ENCODE measurements at places on chromosomes 2 and 18. TPM values are rescaled to one million over a fixed set of nuclear protein-coding genes. Genes with fewer than 3 reads are reported as not detected.

The NYAP2 gene
- total RNA-seq: not detected

The PLGLB2 gene
- total RNA-seq: not detected

The PNO1 gene
- 22.5 TPM for total RNA-seq

The PDE6D gene
- 34.8 TPM for total RNA-seq

The ALPI gene
- not detected for total RNA-seq

The CD207 gene
- total RNA-seq: not detected

The DPY30 gene
- total RNA-seq: 63.9 TPM

The GDF7 gene
- 0.36 TPM for total RNA-seq

The LRRTM1 gene
- total RNA-seq: not detected

The IL1F10 gene
- total RNA-seq: not detected

The MFSD2B gene
- not detected for total RNA-seq

The ACTG2 gene
- total RNA-seq: not detected

The FNDC4 gene
- total RNA-seq: 15.6 TPM

The PTPN18 gene
- 15.3 TPM for total RNA-seq

The SLC19A3 gene
- 2.2 TPM for total RNA-seq

The CCDC121 gene
- total RNA-seq: 1.6 TPM

The ATOH8 gene
- 129 TPM for total RNA-seq

The IL37 gene
- not detected for total RNA-seq

The MAL gene
- total RNA-seq: not detected

The PIGN gene
- 36.6 TPM for total RNA-seq

The SANBR gene
- total RNA-seq: 1.8 TPM

The MATN3 gene
- 0.49 TPM for total RNA-seq

The PXDN gene
- total RNA-seq: 588 TPM

The DHX57 gene
- total RNA-seq: 6.7 TPM

The MAPK4 gene
- total RNA-seq: 0.16 TPM

The TMEM200C gene
- total RNA-seq: not detected

The INO80D gene
- 3.8 TPM for total RNA-seq

The SLC9A4 gene
- total RNA-seq: not detected

The SP140 gene
- total RNA-seq: not detected

The LRATD1 gene
- total RNA-seq: 0.49 TPM

The MERTK gene
- 1.1 TPM for total RNA-seq

The FARSB gene
- 13.9 TPM for total RNA-seq

The HMSD gene
- total RNA-seq: not detected

The MTCL1 gene
- total RNA-seq: 19.3 TPM

The FHL2 gene
- 102 TPM for total RNA-seq

The NT5DC4 gene
- total RNA-seq: not detected

The AAK1 gene
- 27.3 TPM for total RNA-seq

The CELF4 gene
- total RNA-seq: not detected

The CFLAR gene
- total RNA-seq: 48.2 TPM

Data from cardiac atrium fibroblast (primary cell).